ENCODE measurements at places on chromosomes 5 and 9.

- no peak for DNase-seq
Measured at GRCh38 chr9:112015149-112015548, 118.5 kb downstream of the UGCG start.

DNA sequence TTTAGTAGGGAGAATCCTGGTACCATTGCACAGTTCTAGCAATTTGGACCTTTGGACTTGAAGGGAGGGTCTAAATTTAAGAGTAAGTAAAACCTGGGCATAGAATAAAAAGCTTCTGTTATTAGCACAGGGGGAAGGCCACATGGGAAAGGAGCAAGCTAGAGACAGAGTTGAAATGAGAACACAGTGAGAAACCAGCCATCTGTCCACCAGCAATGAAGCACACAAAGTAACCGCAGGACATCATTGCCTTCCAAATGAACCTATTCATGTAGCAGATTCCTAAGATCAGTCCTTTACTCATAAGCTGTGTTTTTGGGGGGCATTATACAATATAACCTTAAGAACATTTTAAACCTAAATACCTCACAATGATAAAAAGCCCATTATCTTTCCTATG lies 407.4 kb downstream of the HCN1 start:
- no peak for DNase-seq

GRCh38 chr5:142549834-142550233 lies 136.1 kb downstream of the FGF1 start:
- no peak for DNase-seq

GRCh38 chr9:37840560-37841194 lies 40.1 kb downstream of the DCAF10 start:
- no peak for DNase-seq
